ENCODE measurements at places on chromosomes 1 and 21.

- DNase-seq = no peak
Measured at GRCh38 chr1:230359992-230360668, 66.0 kb downstream of the PGBD5 start.

DNA sequence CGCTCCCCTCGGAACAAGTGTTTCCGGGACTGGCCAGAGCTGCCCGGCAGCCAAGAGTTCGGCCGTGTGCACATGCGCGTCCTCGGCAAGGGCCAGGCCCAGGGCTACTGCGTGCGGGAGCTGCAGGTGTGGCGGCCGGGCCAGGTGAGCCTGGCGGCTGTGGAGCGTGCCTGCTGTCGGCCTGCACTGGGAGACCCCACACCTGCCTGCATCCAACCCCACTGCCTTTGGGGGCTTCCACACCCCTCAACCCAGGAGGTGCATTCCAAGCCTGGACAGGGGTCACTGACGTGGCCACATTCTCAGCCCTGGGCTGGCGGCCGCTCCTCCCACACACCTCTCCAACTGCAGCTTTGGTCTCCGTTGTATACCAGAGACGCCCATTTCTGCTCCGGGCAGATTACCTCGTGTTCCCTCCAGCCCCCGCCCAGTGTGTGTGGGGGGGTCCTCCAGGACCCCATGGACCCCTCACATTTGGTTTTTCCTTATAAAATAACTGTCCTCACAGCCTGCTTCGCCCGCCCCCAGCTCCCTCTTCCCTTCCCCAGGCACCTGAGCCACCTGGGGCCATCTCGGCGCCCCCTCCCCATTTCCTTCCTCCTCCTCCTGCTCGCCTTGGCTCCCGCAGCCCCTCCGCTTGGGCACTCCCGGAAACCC is 6.1 kb downstream of the RNF223 start:
- no peak for DNase-seq

DNA sequence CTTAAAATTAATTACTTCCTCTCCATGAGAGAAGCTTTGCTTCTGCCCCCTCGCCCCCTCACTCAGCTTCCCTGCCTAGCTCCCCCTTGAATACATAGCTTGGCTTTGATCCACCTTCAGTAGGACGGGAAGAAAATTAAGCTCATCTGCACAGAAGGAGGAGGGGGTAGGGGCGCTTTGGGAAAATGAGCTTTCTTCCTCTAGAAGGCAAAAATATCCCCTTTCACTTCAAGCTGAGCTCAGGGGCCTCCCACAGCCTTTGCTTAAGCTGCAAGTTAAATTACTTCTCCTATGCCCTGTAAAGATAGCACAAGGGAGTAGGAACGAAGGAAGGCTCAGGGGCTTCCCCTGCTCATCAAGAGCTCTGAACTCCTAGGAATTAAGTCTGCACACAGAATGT is 65.2 kb upstream of the GOLT1A start:
- DNase-seq = no peak

GRCh38 chr1:11678442-11678841 is 2.5 kb downstream of the MAD2L2 start:
- no peak for DNase-seq

GRCh38 chr1:245396615-245397014 is 241.8 kb downstream of the KIF26B start:
- no peak for DNase-seq

DNA sequence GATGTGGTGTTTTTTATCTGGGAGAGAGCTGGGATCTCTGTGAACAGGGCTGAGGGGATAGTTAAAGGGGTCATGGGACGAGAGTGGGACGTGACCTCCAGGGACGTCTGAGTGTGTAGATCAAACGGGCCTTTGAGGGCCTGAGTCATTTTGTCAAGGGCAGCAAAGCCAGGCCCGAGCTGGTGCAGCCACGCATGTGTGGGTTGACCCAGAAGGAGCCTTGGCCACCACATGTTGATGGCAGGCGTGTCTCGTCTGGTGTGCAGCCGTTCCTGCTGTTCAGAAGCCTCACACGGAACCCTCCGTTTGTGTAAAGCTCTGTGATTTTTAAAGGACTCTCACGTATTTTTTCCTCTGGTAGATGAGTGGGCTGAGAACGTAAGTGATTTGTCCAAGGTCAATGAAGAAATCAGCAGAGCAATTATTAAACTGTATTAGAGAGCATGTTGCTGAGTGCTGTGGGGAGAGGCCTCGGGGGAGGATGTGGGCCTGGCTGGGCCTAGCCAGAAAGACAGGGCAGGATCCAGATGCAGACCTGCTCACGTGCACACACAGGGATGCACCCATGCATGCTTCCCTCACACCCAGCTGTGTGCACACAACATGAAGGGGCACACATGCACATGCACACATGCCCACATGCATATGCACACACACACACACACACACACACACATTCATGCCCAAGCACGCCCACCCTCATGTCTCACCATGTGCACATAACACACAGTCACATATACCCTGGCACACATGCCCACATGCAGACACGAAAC is 89.8 kb downstream of the AJAP1 start:
- no peak for DNase-seq

DNA sequence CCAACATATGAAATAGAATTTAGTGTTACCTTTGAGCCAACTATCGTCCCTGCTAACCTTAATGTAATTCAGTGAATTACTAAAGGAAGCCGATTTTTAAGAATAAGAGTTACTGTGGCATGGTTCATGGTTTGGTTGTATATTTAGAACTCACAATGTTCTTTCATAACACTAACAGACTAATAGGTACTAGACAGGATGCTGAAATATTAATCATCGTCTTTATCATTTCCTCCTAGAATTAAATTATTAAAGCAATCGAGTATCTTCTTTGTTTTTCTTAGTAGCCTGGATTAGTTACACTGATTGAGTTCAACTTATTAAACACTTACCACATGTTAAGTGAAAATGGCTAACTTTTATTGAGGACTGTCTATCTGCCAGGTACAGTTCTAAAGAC is 47.7 kb downstream of the TARBP1 start:
- DNase-seq = no peak

DNA sequence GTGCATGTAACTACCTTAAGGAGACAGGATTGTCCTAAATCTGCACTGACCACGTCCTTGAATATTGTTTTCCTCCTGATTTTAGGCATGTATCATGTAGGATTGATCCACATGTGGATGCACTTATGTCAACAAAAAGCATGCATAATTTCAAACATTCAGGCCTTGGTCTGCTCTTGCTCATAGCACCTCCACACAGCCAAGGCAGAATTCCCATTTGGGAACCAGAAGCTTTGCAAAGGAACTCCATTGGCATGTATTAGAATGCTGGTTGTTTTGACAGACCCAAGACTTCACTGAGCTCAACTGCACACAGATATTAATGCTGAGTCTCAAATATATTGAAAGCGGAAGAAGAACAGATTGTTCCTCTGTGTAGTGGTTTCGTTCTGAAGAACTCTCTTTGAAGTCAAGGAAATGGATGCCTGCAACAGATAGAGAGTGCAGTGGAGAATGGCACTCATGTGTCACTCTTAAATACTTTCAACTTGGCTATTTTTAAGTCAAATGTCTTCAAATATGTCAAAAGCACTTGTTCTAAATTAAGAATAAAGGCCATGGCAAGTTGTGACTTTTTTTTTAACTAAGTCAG is 387.6 kb downstream of the LTN1 start:
- DNase-seq = peak; percentile 63

DNA sequence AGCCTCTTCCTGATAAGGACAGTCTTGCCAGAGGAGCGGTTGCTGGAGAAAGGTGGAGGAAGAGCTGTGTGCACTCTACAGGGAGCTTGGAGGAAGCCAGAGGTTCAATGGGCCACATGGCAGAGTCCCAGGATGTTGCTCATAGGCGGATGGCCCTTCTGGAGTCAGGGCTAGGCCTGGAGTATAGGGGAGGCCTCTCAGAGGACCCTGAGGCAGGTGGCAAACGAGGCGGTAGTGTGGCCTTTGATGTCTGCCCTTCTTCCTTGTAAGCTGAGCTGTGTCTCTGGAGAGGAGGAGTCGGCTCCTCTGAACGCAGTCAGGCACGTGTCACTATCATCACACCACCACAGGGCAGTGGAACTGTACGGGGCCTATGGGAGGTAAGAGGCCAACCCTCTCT is 8.6 kb downstream of the PKP1 start:
- DNase-seq = no peak
